Stimulated activated CD8-positive, alpha-beta memory T cell treated with anti-CD3 and anti-CD28 coated beads, Interleukin-4, amount 100 ng/mL, for 1 hour (primary cell): ENCODE measurements at places on chromosomes 12 and 14.

DNA sequence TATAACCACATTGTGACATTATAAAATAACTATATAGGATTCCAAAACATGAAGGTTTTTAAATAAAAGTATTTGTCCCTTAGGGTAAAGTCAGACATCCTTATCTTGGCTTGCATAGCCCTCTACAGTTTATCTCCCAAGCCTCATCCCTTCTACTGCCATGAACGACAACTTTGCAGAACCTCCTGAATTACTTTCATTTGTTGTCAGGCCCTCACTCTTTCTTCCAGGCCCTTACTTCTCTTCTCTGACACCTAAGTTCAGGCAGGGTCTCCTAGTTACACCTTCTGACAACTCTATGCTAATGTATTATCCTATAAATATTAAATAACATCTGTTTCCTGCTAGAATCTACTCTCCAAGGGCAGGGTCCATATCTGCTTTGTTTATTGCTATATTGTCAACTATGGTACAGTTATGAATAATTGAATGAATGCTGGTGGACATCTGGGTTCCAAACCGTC lies 115.7 kb upstream of the MDM1 start:
- DNase-seq: no peak

GRCh38 chr12:69732088-69732487 lies 6.6 kb upstream of the RAB3IP start:
- no peak for DNase-seq

GRCh38 chr14:22552001-22552826 lies 36.8 kb downstream of the DAD1 start:
- no peak for DNase-seq

DNA sequence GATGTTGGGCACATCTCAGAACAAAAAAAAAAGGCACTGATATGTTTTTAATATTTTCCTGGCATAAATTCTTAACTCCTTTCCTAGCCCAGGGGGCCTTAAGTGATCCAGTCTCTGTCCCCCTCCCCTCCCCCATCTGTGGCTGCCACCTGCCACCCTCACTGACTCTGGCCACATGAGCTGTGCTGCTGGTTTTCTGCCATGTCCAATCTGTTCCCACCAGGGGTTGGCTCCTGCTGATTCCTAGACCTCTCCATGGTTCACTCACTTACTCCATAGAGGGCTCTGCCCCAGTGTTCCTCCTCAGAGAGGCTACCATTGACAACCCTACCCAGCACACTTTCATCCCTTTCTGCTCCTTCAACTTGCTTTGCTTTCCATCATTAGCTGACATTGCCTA lies 163.3 kb downstream of the SSPN start:
- DNase-seq: no peak

- DNase-seq: no peak
Observed at GRCh38 chr12:3554371-3555115, 63.5 kb downstream of the PRMT8 start.

GRCh38 chr12:128019996-128020544 lies 246.9 kb upstream of the TMEM132C start:
- no peak for DNase-seq

GRCh38 chr12:5309654-5310053 lies 122.3 kb upstream of the NTF3 start:
- DNase-seq: no peak

GRCh38 chr12:119630223-119630780 lies 36.7 kb downstream of the TMEM233 start:
- DNase-seq: no peak

- no peak for DNase-seq
Observed at GRCh38 chr12:107423531-107423930, 262.1 kb upstream of the PWP1 start.

DNA sequence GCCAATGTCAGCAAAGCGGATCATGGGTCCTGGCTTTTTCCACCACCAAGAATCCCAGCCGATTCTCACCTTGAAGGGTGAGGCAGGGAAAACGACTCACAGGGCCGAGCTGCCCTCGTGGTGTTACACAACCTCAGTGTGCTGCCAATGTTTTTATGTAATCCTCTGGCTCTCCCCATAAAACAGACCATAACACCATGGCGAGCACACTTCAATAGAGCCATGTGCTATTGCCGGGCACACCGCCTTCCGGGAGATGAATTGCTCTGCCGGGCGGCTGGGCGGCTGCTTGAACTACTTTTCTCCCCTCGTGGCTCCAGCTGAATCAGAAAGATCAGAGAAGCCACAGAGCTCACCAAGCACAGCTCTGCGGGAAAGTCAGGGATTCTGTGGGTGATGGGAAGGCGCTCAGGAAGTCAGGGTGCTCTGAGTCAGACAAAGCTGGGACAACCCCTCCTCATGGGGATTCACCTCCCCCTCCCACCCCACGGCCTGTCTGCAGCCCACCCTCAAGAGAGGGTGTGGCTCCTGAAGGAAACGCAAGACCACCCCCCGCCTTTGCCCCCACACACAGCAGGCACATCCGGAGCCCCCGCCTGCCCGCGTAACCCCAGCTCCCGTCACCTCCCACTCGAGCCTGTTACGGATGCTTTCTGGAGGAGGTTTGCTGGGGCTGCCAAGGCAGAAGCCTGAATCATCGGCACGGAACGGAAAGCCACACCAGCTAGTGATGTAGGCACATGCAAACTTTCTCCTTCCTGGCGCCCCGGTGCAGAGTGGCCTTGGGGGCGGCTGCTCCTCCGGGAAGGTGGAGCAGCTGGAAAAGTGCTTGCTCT lies 1.8 kb downstream of the GALNT9 start:
- DNase-seq: no peak

- no peak for DNase-seq
Observed at GRCh38 chr12:108371801-108372344, 32.8 kb upstream of the CMKLR1 start.

- DNase-seq: no peak
Observed at GRCh38 chr12:104059963-104060362, 4.4 kb upstream of the HCFC2 start.

DNA sequence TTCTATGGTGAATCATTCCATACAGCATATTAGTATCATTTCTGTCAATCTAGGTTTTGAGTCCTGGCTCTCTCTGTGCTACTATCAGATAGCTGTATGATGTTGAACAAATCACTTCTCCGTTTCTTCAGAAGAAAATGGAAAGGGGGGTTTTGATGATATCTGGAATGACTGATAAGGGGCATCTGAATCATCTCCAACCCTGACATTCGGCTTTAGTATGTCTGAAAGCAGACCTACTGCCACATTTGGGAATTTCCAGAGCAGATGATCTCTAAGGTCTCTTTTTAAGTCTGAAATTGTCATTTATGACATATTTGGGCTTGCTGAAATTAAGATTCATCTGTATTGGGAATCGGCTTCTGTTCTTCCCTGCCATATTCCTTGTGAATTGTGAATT lies 10.1 kb downstream of the MLF2 start:
- no peak for DNase-seq

DNA sequence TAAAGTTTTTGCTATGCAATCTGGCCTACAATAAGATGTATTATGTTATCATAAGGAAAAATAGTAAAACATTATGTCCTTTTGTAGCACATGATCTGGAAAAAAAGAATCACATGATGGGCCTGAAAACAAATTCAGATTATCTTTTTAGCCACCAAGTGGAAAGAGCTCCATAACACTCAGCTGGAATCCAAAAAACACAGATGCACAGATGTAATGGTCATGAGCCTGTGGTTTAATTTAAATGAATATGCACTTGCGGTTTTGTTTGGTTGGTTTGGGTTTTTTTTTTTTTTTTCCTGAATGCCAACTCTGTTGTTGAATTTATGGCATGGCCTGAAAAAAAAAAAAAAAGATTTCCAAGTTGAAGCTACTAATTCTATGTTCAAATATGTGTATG lies 4.1 kb downstream of the KCNC2 start:
- no peak for DNase-seq

DNA sequence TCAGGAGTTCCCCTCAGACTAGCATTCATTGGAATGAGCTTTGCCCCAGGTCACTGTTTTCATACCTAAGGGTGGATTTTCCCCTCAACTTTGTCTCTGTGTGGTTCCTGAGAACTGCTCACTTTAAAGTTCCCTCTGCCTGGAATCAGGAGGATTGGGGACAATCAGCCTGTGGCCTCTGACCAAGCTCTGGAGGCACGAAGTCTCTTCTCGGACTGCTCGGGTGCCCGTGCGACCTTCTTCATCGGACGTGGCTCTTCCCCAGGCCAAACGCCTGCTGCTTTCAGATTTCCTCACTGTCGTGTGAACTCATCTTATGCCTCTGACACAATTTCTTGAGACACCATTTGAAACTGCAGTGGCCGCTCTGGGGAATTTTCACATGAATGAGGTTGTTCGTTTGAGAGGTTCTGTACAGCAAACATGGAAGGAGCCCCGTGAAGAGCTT lies 153.7 kb upstream of the PZP start:
- no peak for DNase-seq

DNA sequence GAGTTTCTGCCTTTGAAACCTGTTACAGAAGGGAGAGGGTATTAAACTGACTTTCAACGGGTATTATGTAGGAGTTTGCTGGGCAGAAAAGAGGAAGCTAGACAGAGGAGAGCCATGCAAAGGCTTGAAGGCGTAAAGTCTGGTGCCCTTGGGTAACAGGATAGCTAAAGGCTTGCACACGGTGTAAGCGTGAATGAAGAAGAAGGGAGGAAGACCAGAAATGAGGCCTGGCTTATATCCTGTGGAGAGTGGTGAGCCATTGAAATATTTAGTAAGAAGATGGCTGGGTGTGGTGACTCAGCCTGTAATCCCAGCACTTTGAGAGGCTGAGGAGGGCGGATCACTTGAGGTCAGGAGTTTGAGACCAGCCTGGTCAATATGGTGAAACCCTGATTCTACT lies 22.6 kb downstream of the SUDS3 start:
- no peak for DNase-seq

DNA sequence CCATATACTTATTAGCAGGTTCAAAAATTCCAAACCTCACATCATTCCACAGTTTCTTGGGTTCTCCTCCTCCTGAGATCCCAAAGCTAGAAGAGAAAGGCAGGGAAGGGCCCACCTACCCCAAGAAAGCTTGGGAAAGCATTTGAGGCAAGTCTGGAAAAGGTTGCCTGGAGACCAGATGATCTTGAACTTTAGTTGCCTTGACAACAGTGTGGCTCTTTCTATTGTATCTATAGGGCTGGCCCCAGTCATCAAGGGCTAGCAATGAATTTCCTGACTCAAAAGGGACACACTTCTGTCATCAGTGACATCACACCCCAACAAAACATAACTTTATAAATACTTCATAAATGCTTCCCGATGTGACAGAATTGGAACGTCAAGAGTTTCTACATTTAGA lies 40.0 kb downstream of the ZFYVE1 start:
- no peak for DNase-seq

DNA sequence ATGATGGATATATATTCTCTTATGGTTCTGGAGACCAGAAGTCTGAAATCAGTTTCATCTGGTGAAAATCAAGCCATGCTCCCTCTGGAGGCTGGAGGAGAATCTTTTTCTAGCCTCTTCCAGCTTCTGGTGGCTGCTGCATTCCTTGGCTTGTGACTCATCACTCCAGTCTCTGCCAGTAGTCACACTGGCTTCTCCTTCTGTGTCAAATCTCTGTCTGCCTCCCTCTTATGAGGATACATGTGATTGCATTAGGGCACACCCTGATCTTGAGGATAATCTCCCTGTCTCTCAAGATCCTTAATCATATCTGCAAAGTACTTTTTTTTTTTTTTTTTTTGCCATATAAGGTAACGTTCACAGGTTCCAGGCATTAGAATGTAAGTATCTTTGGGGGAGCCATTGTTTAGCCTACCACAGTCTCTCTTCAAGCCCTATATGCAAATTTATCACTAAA lies 17.7 kb downstream of the DNAL1 start:
- DNase-seq: no peak

GRCh38 chr12:13090054-13090453 lies 13.4 kb downstream of the GSG1 start:
- DNase-seq: no peak

- no peak for DNase-seq
Observed at GRCh38 chr12:95241761-95242506, 24.3 kb downstream of the VEZT start.

GRCh38 chr14:69690042-69690441 lies 76.9 kb upstream of the SRSF5 start:
- DNase-seq: no peak

DNA sequence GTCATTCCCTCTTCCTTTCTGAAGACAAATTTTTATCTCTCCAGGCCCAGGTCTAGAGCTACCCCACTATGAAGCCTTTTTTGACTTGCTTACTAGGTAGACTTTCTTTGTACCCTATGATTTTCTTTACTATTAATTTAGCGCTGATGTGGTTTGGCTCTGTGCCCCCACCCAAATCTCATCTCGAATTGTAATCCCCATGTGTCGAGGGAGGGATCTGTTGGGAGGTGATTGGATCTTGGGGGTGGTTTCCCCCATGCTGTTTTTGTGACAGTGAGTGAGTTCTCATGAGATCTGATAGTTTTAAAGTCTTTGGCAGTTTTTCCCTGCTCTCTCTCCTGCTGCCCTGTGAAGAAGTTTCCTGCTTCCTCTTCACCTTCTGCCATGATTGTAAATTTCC lies 118.1 kb downstream of the SLC38A1 start:
- DNase-seq: no peak

- DNase-seq: no peak
Observed at GRCh38 chr14:85536833-85537190, 6.9 kb downstream of the FLRT2 start.

DNA sequence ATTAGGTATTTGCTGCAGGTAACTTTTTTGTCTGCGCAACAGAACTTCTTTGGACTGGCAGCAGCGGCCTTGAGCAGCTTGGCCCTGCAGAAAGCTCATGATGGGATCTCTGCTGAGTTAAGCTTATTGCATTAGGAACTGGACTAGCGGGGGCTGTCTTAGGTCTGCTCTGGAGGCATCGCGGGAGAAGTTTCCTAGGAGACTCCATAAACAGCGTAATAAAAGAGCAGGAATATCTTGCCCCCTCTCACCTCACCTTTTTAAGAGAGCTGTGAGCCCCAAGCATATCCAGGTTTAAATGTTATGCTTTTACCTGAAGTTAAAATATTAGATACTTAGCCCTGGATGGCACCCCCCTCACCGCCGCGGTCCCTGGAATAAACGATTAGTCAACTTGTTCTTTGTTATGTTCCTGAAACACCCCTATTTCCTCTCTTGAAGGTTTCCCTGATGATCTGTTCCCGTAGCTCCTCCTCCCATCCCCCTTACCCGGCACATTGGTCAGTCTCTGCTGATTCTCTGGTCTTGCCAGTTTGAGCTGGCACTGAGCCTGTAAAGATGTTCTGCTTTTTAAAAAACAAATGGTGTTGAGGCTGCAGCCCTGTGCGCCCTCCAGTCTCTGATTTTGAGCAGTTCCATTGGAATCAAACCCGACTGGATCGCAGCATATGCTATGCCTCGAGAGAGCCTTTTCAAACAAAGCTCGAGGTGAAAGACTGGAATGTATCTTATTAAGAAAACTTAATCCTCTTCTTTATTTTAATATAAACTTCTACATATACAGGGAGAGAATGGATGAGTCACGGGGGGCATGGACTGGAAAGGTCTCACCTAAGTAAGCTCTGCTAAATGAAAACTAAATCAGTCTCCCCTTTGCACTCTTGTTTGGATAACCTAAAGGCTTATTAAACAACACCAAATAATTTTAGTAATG lies 1.9 kb downstream of the MLXIP start:
- no peak for DNase-seq

- no peak for DNase-seq
Observed at GRCh38 chr12:1267243-1267642, 276.2 kb downstream of the ERC1 start.
